Right renal pelvis (tissue), 4 donors: ENCODE measurements at places on chromosomes 2 and 18. TPM values are rescaled to one million over a fixed set of nuclear protein-coding genes. Genes with fewer than 3 reads are reported as not detected.

DNA sequence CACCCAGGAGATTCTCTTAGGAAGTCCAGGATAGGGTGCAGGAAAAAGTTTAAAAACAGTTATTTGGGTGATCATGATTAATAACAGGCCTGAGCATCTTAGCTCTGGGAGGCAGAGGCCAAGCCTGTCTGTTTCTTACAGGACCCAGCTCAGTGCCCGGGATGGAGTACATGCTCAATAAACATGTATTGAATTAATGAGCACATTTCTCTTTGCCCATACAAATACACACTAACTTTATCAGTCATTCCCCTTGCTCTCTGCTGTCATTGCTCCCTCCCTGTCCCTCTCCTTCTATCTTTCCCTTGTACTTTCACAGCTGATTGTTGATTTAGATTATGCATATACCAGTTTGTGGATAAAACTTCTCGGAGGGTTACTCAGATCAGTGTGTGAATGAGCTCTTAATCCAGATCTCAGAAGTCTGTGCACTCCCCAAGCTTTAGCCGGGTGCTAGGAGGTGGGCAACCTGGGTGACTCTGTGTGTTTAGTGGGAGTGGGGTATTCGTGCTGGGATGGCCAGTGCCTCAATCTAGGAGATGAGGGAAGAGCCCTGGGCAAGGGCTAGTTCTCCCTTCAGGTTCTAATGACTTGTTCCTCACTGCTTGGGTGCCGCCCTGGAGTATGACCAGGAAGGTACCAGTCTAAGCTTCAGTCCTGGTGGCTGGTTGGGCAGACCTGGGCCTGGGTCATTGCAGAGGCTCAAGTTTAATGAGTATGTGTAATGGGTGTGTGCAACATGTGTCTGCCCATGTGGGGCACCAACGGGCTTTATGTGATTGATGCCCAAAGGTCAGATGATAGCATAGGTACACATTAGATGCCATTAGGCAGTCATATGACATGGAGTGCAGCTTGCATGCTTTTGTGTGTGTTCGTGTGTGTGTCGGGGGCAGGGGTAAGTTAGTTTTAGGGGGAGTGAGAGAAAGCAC is 10.6 kb downstream of the EMX1 start:
- no peak for DNase-seq

DNA sequence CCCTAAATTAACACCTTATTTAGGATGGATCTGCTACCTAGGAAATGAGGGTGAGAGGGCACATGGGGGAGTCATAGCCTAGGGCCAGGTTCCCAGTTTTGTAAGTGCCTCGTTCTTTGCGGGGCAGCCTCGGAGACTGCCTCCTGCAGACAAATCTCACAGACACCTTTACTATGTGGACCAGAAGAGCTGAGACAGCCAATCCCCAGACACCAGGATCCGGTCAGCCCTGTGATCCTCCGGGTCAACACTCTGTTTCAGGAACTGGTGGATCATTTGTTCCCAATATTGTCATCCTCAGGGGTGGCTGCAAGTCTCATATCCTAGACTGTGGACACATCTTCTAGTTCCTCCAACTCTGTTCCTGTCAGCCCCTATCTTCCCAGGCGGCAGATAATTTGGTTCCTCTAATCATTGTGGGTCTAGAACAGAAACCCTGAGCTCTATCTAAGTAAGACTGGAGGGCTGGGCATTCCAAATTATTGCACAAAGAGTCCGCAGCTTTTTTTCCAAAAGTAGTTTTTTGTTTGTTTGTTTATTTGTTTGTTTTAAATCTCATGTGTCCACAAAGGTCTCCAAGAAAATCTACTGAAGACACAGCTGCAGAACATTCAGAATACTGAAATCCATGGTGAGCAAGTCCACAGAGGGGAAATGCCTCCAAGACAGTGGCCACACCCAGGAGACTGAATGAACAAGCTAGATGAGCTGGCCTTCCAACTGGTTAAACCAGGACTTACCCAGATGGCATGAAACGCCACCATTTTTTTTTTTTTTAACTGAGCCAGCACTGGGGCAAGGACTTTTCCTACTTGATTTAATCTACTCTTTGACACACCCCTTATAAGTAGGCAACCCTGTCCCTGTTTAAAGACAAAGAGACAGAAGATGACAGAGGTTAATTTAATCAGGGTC is 6.2 kb upstream of the GDF7 start:
- no peak for DNase-seq

DNA sequence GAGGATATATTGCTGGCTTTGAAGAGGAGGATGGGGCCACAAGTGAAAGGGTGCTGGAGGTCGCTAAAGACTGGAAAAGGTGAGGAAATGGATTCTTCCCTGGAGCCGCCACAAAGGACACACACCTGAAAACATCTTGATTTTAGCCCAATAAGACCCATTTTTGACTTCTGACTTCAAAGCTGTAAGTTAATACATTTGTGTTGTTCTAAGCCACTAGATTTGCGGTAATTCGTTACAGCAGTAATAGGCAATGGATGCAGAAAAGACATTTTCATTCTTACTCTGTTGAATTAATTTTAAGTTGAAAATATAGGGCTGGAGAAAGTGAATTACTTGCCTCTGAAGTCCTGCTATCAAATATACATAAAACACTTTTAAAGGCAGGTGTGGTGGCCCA is 117.7 kb upstream of the RAB12 start:
- no peak for DNase-seq

The CAPN14 gene
- polyA plus RNA-seq, result 0.06 TPM

The IL18RAP gene
- polyA plus RNA-seq, result 0.36 TPM

- peak; percentile 13 for DNase-seq
Observed at GRCh38 chr2:23637011-23637778, 252.2 kb downstream of the KLHL29 start.

GRCh38 chr2:182618672-182619079 is 97.4 kb upstream of the DNAJC10 start:
- no peak for DNase-seq

DNA sequence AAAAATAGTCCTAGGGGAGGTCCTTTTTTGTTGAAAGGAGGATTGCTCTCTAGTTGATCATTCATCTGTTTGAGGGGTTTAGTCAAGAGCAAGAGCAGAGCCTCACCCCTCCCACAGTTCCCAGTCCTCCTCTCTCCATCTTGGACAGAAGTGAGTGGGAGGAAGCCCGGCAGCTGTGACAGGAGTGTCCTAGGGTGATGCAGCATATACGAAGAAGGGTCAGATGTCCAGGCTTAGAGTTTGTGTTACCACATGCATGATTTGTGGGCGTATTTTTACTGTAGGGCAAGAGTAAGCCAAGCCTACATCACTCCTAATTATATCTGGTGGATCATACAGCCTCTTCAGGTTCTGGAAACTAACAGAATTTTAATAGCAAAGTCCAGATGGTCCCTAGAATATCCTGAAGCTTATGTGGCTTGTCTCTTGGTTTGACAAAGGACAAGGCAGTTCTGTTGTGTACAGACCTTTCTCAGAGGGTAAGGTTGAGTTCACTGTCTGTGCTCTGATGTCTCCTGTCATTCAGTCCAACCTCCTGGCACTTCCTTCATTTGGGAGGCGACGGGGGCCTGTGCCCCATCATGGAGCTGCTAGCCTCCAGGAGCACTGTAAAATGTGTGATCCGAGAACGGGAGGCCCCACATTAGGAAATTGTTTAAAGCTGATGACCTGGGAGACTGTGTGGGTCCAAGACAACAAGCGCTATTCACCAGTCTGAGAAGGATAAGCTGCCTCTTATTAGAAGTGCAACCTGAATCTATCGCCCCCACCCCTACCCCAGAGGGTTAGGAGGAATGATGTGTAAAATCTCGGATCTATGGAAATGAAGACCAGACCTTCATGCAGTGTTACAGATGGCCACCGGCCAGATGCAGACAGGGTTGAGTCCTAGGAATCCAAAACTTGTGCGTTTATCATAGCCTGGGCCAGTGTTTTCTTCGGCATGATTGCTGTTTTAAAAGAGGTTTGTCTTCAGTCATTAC is 6.9 kb downstream of the CEP68 start:
- no peak for DNase-seq

GRCh38 chr2:221231511-221231910 is 340.6 kb downstream of the EPHA4 start:
- DNase-seq, result no peak

The FIGN gene
- polyA plus RNA-seq, result 10.0 TPM

- no peak for DNase-seq
Observed at GRCh38 chr2:173740639-173741038, 224.5 kb downstream of the SP3 start.

The KCNE4 gene
- 18.3 TPM for polyA plus RNA-seq

DNA sequence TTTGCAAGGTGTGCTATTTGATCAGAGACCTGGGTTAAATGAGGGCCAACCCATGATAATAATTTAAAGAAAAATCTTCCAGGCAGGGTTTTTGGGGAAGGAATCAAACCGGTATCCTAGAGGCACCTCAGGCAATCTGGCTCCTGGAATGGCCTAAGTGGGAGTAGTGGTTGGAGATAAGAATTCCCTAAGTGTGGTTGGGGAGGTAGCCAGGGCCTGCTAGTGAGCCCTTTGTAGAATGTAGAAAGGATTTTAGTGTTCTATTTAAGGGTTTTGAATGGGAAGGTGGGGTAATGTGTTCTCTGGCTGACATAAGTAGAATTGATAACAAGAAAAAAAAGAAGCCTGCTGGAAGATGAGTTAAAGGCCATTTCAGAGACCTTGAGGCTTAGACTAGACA is 422.2 kb downstream of the XIRP2 start:
- no peak for DNase-seq

DNA sequence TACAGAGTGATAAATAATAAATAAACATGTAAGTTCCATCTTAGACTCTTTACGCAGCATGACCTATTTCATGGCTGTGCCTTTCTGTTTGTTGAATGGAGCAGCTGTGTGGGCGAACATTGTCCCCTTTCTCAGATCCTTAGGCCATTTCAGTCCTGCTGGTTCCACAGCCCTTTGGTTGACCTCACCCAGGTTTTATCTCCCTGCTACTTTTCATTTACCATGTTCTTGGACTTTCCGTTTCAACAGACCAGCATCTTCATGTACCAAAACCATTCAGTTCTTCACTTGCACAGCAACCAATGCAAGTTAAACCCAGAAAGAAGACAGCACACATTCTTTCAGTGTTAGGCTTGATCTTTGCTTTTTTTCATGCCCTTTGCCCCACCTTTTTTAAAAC is 83.8 kb downstream of the XRCC5 start:
- DNase-seq, result no peak

- no peak for DNase-seq
Observed at GRCh38 chr2:170816504-170817092, at the start of gene GAD1. Gene GAD1 (plus strand): TSS chr2:170816887. CDS start chr2:170818592, 1,705 bp downstream.

DNA sequence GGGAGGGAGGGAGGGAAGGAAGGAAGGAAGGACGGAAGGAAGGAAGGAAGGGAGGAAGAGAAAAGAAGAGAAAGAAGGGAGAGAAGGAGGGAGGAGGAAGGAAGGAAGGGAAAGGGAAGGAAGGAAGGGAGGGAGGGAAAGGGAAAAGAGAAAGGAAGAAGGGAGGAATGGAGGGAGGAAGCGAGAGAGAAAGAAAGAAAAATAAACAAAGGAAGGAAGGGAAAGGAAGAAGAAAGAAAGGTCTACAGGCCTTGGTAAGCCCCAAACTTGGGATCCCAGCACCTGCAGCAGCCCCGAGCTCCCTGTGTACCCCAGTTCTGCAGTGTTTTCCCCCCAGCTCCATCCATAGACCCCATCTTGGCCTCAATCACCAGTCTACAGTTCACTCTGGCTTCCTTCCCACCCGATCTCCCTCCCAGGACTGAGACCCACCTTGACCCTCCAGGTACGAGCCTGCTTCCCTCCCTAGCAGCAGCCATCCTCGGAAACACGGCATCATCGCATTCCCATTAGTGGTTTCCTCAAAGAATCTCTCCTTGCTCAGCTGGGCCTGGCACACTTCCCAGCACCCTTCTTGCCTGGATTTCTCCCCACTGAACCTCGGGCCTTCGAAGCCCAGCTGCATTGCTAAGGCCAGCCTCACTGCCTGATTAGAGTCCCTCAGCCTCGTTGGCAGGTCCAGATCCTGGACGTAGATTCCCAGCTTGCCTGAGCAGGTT is 46.1 kb upstream of the SH3BP4 start:
- DNase-seq, result no peak

GRCh38 chr2:132270981-132271546 is 109.3 kb upstream of the ANKRD30BL start:
- no peak for DNase-seq

- no peak for DNase-seq
Observed at GRCh38 chr2:71933467-71934319, 214.0 kb downstream of the CYP26B1 start.

GRCh38 chr18:5073026-5073944 is 123.8 kb downstream of the AKAIN1 start:
- no peak for DNase-seq

DNA sequence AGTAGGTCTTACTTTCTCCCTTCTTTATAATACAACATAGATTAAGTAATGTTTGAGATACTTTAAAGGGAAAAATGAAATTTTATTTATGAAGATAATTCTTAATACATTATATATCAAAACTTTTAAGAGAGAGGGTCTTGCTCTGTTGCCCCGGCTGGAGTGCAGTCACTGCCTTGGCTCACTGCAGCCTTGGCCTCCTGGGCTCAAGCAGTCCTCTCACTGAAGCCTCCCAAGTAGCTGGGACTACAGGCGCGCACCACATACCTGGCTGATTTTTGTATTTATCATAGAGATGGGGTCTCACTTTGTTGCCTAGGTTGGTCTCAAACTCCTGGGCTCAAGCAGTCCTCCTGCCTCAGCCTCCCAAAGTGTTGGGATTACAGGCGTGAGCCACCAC is 94.8 kb downstream of the COX7A2L start:
- no peak for DNase-seq

The CBLN2 gene
- polyA plus RNA-seq, result 11.4 TPM

The SRD5A2 gene
- 0.06 TPM for polyA plus RNA-seq

- no peak for DNase-seq
Observed at GRCh38 chr2:58594175-58594574, 353.1 kb upstream of the FANCL start.

DNA sequence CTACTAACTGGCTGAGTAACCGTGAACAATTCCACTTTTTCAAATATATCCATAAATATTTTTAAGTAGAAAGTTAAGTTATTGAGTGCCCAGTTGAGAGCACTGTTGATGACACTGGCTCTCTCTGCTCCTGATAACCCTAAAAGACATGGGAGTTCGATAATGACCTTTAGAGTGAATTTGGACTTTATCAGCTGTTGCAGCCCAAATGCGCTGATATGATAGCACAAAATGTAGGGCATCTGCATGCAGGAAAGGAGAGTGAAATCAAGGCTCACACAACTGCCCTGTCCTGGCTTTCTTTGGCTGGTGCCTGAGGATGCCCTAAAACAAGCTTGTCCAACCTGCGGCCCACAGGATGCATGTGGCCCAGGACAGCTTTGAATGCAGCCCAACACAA is 60.0 kb upstream of the ALK start:
- no peak for DNase-seq

GRCh38 chr2:26477911-26478253 is at the start of gene OTOF:
Gene OTOF (minus strand): TSS chr2:26478124.
- no peak for DNase-seq
